Keratinocyte (primary cell): ENCODE measurements at places on chromosomes 3 and 15. TPM values are rescaled to one million over a fixed set of nuclear protein-coding genes. Genes with fewer than 3 reads are reported as not detected.

The GRAMD2A gene
- polyA plus RNA-seq = 2.5 to 7.8 TPM (median 5.7 TPM) in 3 replicates

The CHST13 gene
- not detected in 3 replicates for polyA plus RNA-seq

The SPG21 gene
- 40.3 to 62.9 TPM (median 58.0 TPM) in 3 replicates for polyA plus RNA-seq

DNA sequence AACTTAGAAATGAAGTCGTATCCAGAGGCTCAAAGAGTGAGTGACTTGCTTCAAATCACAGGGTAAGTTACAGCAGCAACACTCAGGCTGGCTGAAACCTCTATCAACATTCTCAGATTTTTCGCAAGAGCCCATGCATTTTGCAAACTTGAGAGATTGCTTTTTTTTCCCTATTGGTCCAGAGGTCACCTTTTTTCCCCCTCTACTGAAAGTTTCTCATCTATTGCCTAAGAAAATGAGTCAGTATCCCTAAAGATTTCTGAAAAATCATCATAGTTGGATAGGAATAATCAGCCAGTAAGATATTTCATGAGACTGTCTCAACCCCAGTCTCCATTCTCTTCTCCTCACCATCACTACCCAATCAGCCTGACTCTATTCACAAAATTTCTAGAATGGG lies 410.6 kb downstream of the FOXP1 start:
- DNase-seq = no peak

DNA sequence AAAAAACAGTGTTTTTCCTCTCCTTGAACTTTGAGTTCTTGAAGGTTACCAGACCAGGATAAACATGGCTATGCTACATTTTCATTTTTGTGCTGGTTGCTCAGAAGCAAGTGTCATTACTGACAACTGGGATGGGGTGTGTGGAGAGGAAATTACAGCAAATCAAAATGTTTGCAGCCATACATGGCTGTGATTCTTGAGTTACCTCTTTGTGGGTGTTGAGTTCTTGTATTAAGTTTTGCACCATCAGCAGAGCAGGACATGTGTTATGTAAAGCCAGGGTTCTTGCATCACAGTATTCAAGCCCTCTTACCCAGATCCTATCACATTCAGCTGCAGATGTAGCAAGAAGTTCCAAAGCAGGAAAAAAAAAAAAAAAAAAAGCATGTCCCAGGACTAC lies 53.9 kb upstream of the ATOSA start:
- no peak for DNase-seq
